NCI-H524 (cell line): ENCODE measurements at places on chromosomes 16 and 17.
A peak's percentile ranks its signal among the peaks of the same experiment; 100 is the strongest.

GRCh38 chr17:1645207-1646171 is at the start of gene SCARF1:
SCARF1 (minus strand) TSS chr17:1645732; CDS start chr17:1645697, 35 bp downstream.
- DNase-seq: no peak

DNA sequence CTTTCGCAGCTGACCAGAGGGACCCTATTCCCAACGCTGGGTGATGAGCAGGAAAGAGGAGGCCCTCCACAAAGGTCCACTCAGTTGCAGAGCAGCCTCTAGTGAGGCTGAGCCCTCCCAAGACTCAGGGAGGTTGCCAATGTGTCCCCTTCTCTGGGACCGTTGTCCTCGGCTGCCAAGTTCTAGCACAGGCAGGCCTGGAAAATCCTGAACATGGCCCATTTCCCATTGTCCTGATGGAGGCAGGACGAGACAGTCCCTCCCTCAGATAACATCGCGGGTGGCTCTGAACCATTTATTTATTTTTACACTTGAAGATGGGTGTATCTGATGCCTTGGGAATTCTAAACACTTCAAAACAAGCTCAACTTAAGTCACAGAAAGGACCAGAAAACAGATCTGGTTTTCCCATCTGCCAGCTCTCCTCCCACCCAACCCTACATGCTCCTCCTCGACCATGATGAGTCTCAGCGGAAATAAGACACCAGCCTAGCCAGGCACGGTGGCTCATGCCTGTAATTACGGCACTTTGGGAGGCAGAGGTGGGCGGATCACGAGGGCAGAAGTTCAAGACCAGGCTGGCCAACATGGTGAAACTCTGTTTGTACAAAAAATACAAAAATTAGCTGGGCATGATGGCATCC is 12.8 kb downstream of the CDIP1 start:
- DNase-seq: no peak

DNA sequence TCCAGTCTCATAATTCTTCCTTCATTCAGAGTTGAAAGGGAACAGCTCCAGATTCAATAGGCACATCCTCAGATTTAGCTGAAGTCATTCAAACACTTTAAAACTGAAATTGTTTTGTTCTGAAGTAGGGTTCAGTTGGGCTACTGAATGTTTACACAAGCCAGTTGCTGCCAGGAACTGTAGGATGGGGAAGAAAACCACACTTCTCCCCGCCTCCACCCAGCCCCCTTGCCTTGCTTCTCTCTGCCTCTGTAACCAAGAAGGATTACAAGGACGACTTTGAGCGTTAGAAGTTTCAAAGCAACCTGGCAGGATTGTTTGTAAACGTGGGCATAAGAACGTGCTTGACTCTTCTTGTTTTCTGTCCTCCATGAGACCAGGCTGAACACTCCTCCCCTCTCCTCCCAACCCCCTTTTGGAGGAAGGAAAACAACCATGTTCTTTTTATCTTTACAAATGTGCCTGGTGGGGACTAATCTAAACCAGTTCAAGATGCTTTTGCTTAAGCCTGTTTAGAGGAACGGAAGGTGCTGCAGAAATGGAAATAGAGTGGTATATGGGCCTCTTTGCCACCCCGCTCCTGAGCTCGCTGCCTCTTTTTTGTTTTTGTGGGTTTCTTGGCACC is 287.9 kb downstream of the FTO start:
- no peak for DNase-seq

DNA sequence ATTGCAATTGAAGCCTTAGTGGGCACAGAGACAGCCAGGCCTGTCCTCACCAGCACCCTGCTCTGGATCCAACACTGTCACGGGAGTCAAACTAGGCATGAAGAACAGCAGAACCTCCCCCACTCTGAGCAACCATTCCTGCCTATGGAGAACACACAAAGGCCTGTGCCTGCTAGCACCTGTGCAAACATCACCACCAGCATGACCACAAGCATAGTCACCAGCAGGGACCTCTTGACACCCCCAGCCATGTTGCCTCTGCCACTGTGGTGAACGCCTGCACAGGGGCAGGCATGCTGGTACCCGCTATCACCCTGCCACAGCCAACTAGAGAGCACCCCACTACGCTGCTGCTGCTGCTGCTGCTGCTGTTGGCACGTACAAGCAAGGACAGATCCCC is 51.7 kb downstream of the CMC2 start:
- no peak for DNase-seq

GRCh38 chr16:17313085-17313611 is 157.6 kb downstream of the XYLT1 start:
- no peak for DNase-seq

DNA sequence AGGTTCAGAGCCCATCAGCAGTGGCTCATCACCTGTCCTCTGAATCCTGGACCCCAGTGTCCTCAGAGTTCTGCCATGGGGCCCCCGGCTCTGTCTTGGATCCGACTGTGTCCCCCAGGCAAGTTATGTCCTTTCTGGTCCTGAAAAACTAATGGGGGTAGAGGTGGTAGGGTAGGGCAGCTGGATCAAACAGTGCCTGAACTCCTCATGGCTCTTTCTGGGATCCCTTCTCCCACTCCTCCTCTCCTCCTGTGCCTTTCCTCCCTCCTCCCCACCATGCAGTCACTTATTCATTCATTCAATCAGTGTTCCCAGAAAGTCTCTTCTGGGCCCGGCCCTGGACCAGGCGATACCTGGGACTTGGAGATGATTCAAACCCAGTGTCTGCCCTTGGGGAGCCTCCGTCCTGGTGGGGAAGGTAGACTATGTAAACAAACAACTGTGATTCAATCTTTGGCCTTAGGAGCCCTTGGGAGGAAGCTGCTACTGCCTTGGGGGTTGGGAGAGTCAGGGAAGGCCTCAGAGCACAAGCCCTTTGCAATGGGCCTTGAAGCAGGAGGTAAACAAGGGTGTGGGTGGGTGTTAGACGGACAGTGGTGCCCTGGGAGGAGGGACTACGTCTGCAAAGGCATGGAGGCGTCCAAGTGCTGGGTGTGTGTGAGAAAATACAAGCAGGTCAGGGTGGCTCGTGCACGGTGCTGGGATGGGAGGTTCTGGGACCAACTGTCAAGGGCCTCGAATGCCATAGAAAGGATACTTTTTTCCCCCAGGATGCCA is 6.4 kb upstream of the FAM83G start:
- no peak for DNase-seq

GRCh38 chr17:2383628-2384167 is 17.2 kb downstream of the MNT start:
- DNase-seq: no peak

DNA sequence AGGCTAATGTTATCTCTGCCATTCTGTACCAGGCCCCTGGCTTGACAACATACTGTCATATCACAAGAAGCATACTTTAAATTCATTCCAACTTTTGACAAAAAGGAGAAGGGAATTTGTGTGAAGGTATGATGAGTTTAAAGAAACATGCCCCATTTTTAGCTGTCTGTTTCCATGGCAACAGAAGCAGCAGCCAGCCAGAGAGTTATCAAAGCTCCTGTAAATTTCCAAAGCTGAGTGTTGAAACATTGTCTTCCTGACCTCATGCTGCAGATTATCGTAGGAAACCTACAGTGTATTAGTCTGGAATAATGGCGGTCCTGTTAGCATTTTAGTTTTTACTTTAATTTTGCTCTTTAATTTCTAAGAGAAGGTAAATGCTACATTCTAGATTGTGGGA is 124.9 kb downstream of the MRTFB start:
- no peak for DNase-seq

DNA sequence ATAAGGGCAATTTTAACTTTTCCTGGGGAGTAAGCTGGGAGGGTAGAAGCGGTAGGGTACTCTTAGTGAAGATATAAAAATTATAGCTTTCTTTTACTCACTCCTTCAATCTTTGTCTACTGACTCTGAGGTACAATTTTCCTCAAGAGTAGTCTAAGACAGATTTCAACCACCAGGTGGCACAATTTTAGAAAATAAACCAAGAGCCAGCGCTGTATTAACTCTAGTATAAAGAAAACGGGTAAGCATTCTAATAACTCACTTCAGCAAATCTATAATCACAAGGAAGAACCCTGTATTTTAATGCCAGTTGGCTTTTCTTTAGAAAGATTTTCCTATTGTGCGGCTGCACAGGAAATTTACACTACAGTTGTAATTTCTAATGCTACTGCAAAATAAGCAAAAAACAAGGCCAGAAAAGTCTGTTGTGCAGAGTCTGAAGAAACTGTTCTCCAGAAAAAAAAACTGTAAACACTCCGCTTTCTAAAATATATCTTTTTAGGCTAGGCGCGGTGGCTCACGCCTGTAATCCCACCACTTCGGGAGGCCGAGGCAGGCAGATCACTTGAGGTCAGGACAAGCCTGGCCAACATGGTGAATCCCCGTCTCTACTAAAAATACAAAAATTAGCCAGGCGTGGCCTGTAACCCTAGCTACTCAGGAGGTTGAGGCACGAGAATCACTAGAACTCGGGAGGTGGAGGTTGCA is 1.9 kb downstream of the CMC2 start:
- no peak for DNase-seq

- DNase-seq: no peak
Observed at GRCh38 chr17:68957944-68958343, 2.8 kb upstream of the ABCA8 start.

GRCh38 chr17:57900991-57901743 is 51.3 kb upstream of the MRPS23 start:
- DNase-seq: no peak

DNA sequence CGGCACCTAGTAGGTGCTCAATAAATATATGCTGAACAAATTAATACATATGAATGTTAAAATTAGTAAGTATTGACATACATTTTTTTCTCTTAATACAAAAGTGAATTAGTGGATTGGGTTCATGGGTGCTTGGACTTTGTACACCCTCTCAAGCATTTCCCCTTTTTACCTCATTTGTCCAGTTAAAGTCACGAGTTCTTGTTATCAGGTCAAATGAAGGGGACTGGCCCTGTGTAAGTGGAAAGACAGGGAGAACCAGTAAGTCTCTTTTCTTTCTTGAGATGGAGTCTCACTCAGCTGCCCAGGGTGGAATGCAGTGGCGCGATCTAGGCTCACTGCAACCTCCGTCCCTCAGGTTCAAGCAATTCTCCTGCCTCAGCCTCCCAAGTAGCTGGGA is 13.7 kb upstream of the RANGRF start:
- no peak for DNase-seq

GRCh38 chr16:87417528-87417910 is 25.4 kb downstream of the MAP1LC3B start:
- no peak for DNase-seq

DNA sequence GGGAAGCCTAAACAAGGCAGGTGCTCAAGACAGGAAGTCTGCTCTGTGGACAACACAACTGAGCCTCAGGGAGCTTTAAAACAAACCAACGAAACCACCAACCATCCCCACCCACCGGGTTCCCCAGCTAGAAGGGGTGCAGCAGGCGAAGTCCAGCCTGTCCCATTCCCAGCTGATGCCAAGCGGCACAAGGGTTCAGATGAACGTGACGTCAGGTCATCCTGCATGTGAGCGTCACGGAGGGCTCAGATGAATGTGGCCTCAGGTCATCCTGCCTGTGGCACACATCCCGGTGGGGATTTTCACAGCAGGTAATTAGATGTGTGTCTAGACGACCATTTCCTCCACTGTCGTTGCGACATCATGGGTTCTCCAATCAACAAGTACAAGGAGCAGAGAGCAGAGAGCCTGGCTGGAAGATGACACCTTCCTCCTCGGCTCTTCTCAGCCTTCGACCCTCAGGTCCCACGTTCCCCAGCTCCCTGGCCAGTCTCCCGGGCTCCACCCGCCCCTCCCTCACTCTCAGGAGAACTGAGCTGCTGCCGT is 246.5 kb downstream of the FOXL1 start:
- DNase-seq: no peak

DNA sequence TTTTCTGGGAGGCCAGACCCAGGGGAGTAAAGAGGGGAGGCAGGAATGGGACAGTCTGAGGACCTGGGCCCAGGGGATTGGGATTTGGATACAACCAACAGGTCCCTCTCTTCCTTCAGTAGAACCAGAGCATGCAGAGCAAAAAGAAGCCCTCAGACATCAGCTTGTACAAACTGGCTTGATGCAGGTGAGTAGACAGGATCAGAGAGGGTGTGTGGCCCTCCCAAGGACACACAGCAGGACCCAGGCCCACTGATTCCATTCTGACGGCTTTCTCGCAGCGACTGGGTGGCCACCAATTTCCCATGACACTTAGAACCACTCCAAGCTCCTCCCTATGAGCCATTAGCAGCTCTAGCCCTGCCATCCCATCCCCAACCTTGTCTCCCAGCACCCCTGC is 63.6 kb downstream of the ABCC6 start:
- DNase-seq: no peak

DNA sequence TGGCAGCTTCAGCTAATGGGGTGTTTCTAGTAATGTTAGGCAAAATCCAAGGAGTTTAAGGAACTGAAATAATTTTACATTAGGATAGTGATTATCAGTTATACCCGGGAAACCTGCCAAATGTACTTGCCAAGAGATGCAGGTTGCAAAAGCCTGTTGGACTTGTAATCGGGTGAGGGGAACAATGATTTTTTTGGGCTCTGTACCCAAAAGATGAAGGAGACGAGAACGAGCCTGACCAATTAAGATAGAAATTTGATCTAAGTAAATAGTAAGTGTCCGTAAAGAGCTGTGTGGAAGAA is 56.3 kb upstream of the ARL4D start:
- DNase-seq: no peak

- no peak for DNase-seq
Observed at GRCh38 chr16:82037251-82037650, 2.2 kb downstream of the HSD17B2 start.

DNA sequence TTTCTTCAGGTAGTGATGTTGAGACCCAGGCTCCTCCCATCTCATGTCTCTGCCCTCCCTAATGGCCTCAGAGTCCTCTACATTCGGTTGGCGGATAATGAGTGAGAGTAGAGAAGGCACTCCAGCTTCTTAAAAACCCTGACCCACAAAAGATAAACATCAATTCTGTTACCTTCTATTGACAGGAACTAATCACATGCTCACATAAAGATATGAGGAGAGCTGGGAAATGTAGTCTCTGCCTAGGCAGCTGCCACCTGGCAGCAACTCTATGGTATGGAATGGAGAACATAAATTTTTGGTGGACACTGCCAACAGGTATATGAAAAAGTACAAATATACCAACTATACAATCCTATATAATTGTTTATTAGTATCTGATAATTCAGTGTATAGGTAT is 110.7 kb upstream of the HLF start:
- DNase-seq: no peak

- no peak for DNase-seq
Observed at GRCh38 chr16:981695-982144, at the start of gene SOX8. SOX8 (plus strand) TSS chr16:981770; CDS start chr16:981923, 153 bp downstream.

GRCh38 chr17:21129023-21129681 is 2.4 kb downstream of the DHRS7B start:
- peak; percentile 7 for DNase-seq

DNA sequence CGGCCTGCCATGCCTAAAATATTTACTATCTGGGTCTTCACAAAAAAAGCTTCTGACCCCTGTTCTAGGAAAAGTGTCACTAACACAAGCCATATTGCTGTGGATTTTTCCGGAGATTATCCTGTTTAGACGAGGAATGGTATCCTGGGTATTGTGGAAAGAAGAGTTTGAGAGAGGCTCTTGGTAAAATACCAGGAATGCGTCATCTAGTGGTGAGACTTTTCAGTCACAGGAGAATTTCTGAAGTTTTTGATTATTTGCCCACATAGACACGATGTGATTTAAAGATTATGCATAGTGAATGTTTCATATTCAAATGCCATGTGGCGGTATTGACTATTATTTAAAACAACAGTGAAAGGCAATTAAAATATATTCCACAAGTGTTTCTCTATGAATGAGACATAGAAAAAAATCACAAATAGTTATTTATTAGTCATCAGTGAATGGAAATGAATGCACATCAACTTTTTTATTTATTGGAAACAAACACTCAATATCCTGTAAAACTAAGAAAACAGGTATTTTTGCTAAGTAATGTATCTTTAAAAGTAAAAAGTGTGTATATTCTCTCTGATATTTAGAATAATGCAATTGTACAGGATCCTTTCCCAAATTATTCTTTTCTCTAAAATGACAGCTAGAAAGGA is 7.8 kb downstream of the KRT28 start:
- DNase-seq: peak; percentile 13
